Hematopoietic multipotent progenitor cell (in vitro differentiated cells): ENCODE measurements at places on chromosomes 11 and 22.
A peak's percentile ranks its signal among the peaks of the same experiment; 100 is the strongest.

DNA sequence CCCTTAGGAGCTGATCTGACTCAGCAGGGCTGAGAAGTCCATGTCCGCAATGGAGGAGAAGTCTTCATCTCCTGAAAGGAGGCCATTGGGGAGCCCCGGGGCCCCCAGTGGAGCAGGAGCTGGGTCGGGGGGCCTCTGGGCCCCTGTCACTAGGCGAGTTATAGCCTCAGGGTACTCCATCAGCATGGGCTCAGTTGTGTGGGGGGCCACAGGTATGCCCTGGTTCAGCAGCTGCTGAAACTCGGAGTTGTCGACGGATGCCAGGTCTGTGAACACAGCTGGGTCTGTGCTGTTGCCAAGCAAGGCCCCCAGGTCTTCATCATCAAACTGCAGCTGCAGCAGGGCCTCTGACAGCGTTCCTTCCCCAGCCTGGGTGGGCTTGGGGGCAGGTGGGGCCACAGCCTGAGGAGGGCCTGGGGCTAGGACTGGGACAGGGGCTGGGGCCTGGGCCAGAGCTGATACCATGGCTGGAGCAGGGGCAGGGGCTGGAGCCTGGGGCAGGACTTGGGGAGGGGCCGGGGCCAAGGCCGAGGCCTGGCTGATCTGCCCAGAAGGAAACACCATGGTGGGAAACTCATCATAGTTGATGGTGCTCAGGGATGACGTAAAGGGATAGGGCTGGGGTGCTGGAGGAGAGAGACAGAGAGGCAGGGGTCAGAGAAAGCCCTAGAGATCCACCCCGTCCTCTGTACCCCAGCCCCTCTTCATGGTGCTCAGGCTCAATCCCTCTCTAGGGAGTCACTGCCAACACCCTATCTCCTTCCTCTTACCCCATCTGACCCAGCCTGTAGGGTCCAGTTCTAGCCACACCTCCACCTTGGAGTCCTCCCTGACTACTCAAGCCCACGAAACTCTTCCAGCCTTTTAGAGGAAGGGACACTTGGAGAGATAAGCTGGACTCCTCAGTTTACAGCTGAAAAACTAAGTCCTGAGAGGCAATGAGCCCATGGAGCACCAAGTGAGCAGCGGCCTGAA, 8.1 kb downstream of the RELA start:
- no peak for DNase-seq

GRCh38 chr11:88507771-88508417, 170.4 kb upstream of the CTSC start:
- DNase-seq, result no peak

DNA sequence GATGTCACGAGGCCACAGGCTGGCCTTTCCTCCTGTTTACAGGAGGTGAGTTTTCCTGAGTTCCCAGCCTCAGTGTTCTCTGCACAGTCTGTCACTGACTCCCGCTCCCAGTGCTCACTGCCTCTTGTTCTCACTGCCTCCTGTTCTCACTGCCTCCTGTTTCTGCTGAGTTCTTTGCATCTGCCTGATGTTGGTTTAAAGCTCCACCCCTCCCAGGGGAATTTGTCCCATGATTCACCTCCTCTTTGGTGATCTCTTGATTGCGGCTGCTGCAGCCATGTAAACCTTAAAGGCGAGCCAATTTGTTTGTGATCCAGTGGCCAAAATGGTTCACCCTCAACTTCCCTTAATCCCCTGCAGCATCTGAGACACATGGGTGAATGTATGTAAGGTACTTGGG, 6.0 kb upstream of the TUBA8 start:
- no peak for DNase-seq

DNA sequence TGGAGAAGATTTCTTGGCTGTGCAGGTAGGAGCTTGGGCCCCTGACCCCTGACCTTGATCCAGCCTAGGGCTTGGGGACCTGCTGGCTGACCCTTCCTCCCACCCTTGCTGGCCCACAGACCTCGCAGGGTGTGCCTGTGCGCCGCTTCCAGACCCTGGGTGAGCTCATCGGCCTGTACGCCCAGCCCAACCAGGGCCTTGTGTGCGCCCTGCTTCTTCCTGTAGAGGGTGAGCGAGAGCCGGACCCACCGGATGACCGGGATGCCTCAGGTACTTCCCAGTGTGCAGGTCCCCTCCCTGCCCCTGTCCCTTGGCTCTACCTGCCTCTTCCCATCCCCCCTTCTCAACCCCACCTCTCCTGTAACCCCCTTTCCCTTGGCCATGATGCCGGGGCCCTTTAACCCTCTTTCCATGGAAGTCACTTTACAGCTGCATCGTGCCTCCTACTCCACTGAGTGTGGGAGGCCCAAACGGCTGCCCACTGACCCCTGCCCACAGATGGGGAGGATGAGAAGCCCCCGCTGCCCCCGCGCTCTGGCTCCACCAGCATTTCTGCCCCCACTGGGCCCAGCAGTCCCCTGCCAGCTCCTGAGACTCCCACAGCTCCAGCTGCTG, 3.8 kb downstream of the INPPL1 start:
- DNase-seq, result no peak

DNA sequence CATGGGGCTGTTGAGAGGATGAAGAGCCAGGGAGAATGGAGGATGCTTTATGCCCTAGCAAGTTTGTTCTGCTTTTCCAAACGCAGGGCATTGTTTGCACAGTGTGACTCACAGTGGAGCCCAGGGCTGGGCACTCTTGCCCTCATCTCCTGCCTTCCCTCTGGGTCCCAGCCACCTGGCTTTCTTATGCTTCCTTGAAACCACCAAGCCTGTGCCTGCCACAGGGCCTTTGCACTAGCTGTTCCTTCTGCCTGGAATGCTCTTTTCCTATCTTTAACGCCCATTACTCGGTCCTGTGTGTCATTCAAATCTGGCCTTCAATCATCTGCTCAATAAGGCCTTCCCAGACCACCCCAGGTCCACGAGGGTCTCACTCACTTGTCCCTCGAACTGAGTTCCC, 46.9 kb upstream of the RFPL3 start:
- DNase-seq, result no peak

DNA sequence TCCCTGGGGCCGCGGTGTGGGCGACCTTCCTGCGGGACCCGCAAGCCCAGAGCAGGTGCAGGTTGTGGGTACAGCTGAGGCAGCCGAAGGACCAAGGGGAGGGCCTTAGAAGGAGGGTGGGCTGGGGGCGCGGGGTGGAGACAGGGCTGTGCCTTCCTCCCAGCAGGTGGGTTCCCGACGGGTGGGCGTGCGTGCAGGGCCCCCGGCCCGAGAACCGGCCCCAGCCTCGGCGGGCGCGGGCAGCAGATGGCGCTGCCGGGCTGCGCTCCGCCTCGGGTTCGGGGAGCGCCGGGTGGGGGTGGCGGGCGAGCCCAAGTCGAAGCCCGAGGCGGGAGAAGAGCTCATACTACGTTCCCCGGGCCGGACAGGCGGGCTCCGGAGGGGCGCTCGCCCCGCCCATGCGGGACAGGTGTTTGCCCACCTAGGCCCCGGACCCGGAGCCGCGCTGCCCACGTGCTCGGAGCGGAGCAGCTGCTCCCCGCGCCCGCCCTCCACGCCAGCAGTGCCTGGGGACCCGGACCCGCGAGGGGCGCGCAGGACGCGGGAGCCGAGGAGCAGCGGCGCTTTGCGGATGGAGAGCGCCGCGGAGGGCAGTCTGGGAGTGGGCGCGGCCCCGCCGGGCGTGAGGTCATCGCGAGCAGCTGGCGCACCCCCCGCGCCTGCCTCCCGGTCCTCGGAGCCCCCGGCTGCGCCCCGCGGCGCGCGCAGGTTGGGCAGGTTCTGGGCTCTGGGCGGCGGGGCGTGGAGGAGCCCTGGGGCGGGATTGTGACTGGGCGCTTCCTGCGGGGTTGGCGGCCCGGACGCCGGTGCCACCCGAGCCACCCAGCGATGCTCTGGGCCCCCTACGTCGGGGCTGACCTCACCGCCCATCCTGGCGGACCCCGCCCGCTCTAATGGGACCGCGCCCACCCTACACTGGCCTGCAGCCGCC, 25.3 kb downstream of the DUSP8 start:
- no peak for DNase-seq

GRCh38 chr11:13000721-13001120, 8.4 kb upstream of the RASSF10 start:
- no peak for DNase-seq

DNA sequence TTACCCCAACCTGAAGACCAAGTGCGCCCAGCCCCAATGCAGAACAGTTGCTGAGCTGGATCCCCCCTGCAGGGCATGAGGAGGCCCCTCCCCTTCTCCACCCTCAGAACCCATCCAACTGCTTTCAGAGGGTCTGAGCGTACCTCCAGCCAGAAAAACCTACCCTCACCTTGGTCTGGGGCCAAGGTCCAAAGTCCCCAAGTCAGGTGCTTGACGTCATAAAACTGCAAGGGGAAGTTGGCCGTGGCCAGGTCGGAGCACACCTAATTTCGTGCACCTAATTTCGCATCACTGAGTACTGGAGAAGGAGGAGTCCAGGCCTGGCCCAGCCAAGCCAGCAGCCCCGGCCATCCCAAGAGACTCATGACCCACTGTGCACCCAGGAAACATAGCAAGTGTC, 289.8 kb downstream of the CTTN start:
- DNase-seq, result no peak

DNA sequence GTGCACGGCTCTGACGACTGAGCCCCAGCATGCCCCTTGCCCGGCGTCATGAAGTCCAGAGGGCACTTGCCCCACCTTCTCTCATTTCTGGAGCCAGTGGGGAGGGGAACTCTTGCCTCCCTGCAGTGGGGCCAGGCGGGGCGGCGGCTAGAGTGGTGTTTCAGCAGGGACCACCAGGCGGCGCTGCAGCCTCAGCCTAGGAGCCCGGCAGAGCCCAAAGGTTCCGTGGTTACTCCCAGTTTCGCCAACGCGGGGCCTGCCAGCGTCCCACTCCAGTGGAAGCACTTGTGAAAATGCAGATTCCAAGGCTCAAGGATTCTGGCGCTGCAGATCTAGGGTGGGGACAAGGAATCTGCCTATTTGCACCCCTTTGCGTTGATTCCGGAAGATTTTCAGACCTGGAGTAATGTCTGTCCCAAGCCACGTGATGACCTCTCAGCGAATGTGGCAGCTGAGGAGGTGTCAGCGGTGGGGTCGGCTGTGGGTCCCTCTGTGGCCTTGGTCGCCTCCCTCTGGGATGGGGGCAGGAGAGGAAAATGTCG, 55.7 kb downstream of the CD82 start:
- no peak for DNase-seq

GRCh38 chr22:48900327-48900597, 927.4 kb downstream of the BRD1 start:
- no peak for DNase-seq

DNA sequence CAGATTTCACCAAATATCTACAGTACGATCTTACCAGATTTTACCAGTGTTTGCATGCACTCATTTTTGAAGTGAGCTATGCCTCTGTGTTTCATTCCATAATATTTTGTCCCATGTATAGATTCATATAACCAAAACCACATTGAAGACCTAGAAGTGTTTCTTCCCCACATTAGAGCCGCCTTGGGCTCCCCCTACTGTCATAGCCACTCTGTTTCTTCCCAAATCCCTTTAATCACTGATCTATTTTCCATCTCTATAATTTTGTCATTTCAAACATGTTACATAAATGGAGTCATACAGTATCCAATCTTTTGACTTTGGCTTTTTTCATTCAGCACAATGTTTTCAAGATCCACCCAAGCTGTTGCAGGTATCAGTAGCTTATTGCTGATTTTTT, 12.7 kb downstream of the MRGPRX3 start:
- DNase-seq, result no peak

DNA sequence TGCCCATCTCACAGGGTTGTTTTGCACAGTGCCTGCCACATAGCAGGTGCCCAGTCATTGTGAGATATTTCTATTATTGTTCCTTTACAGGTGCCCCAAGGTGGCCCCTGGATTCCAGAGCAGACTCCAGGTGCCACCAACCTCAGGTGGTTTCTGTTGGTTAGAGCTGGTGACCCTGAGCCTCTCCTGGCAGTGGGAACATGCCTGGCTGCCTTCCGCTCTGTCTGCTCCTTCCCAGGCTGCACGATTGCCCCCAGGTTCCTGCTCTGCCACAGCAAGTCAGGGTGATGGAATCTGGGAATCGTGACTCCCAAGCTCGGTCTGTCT, 12.6 kb upstream of the OMP start:
- no peak for DNase-seq

DNA sequence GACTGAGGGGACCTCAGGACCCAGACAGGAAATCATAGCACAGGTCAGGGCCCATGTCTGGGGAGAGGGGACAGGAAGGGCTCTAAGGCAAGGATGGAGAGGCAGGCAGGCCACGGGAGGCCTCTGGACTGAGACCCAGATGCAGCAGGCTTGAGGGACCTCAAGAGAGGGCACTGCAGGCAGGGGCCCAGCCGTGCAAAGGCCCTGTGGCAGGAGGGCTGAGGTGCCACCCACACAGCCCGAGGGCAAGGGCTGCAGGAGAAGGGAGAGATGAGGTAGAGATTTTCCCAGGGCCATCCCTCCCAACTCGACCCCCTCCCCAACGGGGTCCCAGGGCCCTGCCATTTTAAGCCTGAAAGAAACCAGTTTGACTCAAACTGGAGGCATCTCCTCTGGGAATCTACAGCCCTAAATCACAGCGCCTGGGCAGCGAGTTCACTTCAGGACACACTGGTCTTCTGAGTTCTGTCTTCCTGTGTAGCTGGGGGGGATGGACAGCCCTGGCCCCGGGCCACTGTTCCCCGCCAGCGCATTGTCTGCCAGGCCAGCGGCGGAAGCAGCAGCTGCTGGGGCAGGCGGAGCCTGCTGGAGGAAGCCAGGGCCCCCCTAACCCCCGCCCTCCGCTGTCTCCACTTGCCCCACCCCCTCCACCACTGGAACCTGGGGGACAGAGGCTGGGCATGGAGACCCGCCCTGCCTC, 20.3 kb upstream of the WNT7B start:
- peak; percentile 84 for DNase-seq

GRCh38 chr22:44825310-44826150, 73.2 kb downstream of the ARHGAP8 start:
- no peak for DNase-seq

GRCh38 chr11:122893131-122893530, 10.6 kb downstream of the JHY start:
- no peak for DNase-seq

DNA sequence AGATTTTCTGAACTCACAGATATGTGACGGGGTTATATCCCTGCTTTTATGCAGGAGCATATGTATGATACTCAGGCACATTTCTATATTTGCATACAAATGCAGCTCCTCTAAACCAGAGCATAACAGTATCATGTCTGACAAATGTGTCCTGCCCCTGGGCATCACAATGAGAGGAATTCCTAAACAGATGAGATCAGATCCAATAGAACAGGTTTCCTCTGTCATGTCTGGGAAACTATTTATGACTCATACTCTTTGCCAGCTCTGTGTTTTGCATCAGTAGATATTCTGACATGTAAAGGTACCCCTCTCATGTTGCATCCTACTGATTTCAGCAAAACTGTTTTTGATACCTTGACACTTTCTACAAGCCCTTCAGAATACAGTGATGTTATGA, 29.4 kb downstream of the SYT9 start:
- no peak for DNase-seq

GRCh38 chr11:11004069-11004468, 146.2 kb upstream of the ZBED5 start:
- no peak for DNase-seq

DNA sequence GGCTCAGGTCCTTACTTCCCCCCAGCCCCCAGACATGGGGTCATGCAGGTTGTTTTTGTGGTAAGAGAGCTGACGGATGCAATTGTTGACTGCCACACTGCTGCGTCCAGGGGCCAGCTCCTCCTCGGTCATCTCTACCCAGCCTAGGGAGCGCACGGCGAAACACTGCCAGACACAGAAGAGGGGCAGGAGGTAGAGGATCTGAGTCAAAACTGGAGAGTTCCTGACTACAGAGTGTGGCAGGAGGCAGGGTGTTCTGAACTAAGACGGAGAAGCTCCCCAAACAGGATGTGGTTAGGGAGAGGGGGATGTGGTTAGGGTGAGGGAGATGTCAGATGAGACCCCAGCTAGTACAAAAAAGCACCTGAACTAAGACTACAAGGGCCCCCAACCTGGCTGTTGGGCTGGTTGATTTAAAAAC, 12.3 kb downstream of the SMPD1 start:
- peak; percentile 59 for DNase-seq
